ENCODE measurements at places on chromosomes 4 and X. TPM values are rescaled to one million over a fixed set of nuclear protein-coding genes. Genes with fewer than 3 reads are reported as not detected.

- no peak for DNase-seq
These were observed 16.4 kb upstream of the PRSS48 start for GRCh38 chr4:151260526-151260925.

Gene TTC29
- not detected for total RNA-seq

DNA sequence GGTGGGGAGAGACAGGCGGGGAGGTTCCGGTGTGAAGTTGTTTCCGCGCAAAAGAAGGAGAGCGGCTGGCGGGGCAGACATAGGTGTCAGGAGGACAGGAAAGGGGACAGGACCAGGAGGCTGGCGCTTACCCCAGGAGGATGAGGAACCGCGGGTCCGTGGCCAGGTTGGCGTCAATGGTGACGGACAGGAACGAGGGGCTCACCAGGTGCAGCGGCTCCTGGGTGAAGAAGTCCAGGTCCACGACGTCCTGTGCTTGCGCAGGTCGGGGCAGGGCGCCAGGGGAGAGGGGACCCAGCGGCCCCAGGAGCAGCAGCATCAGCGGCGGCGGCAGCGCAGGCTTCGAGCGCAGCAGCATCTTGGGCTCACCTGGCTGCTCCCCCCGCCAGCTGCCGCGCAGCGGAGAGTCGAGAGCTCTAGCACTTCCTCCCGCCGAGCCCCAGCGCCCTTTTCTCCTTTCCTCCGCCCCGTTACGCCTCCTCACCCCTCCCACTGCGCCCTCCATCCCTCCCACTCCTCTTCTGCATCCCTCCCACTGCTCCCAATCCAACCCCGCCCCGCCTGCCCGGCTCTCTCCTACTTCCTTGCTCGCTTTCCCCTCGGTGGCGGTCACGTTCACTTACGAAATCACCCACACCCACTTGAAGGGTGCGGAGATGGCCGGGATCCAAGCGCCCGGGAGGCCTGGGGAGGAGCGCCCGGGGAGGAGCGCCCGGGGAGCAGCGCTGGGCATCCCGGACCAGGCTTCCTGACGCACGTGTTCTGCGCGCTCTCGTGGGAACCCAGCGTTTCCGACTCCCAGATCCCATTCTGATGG lies at the start of gene HPSE:
Gene HPSE (minus strand): TSS at position 424 of the 817 bp plus-strand sequence. CDS start 66 bp downstream, at position 358.
- peak; percentile 64 for DNase-seq

Gene SORCS2
- not detected for total RNA-seq

DNA sequence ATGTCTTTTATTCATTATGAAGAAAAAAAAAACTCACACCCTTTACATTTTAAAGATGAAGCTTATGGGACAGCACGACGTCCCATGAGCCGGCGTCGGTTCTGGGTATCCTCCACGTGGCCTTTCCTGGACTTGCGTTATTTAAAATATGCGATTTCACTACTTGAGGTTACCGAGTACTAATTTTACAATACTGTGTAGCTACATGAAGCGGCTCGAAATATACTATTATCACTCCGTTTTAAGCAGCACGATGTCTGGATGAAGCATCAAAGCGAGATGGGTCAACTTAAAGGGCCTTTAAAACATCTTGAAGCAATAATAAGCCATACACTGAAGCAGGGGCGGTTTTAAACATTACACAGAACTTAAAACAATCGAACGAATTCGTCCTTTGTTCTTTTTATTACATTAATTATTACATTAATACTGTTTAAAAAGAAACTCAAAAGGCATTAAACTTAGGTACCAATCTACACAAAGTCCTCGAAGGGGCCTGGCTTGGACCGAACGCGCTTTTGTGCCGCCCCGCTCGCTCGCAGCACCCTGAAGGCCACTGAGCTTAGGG lies 1.4 kb upstream of the KLF3 start:
- no peak for DNase-seq

DNA sequence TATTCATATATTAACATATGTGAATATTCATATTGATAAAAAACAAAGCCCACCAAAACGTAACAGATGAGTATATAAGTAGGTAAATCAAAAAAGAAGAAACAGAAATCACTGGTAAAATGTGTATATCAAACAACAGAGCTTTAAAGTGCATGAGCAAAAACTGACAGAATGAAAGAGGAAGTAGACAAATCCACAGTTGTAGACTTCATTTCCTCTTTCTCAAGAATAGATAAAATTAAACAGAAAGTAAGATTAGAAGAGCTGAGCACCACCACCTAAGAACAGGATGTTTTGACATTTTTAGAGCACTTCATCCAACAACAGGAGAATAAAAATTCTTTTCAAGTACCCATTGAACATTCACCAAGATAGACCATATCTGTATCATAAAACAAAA lies 64.6 kb downstream of the CNKSR2 start:
- no peak for DNase-seq

- no peak for DNase-seq
These were observed 2.8 kb downstream of the ZNF157 start for GRCh38 chrX:47373198-47373597.

DNA sequence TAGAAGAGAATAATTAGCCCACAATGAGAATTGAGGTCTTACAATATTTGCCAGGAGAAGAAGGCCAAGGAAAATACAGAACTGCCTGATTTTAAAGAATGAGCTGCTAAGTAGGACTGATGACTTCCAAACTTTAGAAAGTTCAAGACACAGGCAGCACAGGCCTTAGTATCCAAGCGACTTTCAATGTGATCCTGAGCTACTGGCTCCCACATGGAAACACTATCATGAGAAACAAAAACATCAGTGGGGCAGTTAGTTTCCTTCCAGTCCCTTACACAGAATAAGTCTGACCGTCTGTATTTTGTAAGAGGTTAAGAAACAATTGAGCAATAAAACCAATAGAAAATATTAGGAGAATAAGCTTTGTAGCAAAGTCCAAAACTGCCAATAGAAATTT lies 251.4 kb downstream of the COL25A1 start:
- no peak for DNase-seq

GRCh38 chrX:134792077-134792476 lies 133.8 kb upstream of the PLAC1 start:
- DNase-seq: no peak

- no peak for DNase-seq
These were observed 9.2 kb upstream of the HPGD start for GRCh38 chr4:174531486-174531885.

Gene ARSH
- not detected for total RNA-seq

GRCh38 chr4:11566444-11567022 lies 137.8 kb upstream of the HS3ST1 start:
- no peak for DNase-seq

DNA sequence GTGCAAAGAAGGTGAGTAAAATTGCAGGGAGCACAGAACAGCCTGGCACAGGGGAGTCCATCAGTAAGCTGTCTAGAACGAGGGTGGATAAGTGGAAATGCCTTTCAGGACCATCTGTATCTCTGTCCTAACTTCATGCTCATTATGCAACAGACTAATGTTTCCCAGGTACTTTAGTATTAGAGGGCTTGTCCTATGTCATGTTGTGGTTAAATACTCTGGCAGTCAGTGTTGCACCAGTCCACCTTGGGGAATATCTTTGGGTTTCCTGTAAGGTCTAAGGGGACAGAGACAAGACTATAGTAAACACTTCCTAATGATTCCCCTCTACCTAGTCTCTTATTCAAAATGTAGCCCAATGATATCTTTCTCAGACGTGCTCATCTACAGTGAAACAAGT lies 21.3 kb downstream of the NOCT start:
- DNase-seq: no peak

GRCh38 chrX:109733613-109734083 lies 591 bp upstream of the ACSL4 start:
- DNase-seq: no peak

Gene SPANXN3
- not detected for total RNA-seq

Gene CTAG2
- total RNA-seq: not detected

Gene ODAPH
- total RNA-seq: not detected

Gene USP51
- total RNA-seq: 1.9 TPM

GRCh38 chrX:14936561-14936960 lies 63.3 kb downstream of the MOSPD2 start:
- DNase-seq: no peak

DNA sequence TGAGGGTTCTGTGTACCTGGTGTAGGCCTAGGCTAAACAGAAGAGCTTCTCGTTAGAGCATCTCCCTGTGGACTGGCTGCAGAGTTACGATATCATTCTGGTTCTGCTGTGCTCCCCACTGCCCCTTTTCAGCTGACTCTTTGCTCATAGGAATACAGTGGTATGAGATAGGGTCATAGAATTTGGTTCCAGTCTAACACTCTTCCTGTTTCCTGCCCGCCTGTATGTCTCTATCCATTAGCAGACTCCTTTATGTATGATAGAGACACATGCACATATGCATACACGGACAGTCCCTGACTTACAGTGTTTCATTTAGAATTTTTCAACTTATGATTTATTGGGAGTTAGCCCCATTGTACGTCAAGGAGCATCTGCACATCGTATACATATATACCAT lies 15.3 kb downstream of the RNF4 start:
- DNase-seq: no peak

Gene SYTL4
- total RNA-seq: not detected

Gene GAGE12E
- not detected for total RNA-seq

- no peak for DNase-seq
These were observed 59.7 kb downstream of the SH3BGRL start for GRCh38 chrX:81261576-81261975.

DNA sequence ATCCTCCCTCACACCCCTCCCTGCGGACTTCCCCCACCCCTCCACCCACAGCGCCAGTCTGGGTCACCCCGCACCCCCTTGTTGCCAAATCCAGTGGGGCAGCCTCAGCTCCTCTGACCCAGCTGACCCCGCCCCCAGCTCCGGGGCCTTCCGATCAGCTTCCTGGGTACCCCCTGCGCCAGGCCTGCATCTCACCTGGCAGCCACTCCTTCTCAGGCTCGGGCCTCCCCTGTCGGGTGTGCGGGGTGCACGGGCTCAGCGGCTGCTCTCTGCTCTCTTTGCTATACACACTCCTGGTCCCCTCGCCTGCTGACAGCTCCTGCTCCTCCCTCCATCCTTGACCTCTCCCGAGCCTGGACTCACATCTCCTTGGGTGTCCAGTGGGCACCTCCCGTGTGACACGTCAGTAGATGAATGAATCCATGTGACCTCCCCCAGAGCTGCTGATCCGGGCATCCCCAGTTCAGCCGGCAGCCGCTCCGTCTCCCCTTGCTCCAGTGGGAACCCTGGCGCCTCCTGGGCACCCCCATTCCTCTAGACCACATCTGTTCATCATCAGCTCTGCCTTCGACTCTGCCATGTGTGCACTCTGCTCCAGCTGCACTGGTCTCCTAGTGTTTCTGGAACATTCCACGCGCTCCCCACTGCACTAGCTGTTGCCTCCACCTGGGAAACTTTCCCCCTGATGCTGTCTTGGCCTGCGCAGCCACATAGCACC lies 9.9 kb downstream of the CFAP99 start:
- DNase-seq: no peak

Gene SLC49A3
- total RNA-seq: 0.59 TPM

- DNase-seq: no peak
These were observed 69.2 kb downstream of the SYNPO2 start for GRCh38 chr4:118957722-118958445.

DNA sequence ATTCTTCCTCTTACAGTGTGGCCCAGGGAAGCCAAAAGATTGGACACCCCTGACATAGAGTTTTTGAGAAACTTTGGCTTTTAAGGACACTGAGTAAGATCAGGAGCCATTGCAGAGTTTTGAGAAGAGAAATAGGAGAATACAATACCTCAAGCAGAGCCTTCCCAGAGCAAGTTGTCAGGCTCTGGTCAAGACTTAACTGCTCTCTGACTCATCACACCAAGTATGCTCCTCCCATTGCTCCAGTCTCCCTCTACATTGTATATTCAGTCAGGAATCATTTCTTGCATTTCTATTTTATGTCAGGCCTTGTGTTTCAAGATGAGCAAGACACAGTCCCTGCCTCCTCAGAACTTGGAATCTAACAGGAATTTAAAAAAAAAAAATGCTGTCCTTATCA lies 176.4 kb upstream of the FMR1 start:
- DNase-seq: no peak

Gene RHOXF1
- total RNA-seq: not detected

Gene UGT2A3
- not detected for total RNA-seq

DNA sequence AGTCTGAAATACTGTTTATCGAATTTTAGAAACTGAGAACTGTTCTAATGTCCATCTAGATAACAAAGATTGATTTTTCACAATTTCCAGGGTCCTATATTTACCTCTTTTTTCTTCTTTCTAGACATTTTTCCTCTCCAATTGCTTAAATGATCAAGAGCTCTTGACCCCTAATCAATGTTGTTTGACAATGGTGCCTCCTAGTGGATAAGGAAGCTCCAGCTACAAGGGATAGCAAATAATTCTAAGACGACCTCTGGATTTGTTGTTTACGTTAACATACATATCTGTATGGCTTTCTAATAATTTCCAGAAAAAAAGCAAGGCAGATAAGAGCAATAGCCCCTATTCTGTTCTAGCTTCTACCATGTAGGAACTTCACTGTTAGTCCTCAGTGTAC lies 35.8 kb downstream of the GPR82 start:
- DNase-seq: no peak

DNA sequence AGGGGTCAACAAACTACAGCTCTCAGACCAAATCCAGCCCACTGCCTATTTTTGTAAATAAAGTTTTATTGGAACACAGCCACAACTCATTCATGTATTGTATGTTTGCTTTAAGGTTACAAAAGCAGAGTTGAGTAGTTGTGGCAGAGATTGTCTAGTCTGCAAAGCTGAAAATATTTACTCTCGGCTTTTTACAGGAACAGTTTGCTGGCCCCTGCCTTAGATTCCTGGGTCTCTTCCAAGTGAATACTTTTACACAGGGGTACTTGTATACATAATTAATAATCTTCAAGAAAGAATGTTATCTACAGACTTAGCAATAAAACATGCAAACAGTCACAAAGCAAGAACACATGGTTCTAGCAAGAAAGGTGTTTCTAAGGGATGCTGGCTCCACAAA lies 154.2 kb downstream of the AMELX start:
- no peak for DNase-seq

Gene WFS1
- 3.2 TPM for total RNA-seq

DNA sequence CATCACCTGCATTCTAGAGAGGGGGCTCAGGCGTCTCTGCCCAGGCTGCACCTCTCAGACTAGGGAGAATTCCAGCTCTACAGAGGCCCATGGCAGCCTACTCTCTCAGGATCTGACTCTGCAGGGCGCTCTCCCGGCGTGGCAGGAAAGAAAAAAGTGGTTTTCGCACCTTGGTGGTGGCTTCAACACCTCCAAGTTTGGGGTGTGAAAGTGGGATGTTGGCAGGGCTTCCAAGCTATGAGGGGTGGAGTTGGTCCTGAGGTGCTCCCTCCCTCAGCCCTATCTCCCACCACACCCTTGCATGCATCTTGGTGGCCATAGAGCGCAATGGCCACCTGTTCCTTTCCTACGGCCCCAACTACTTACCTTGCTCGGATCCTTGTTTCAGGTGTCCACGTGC lies 166.5 kb downstream of the VSIG4 start:
- DNase-seq: no peak

- peak; percentile 4 for DNase-seq
These were observed 175.8 kb upstream of the TECRL start for GRCh38 chr4:64584981-64585557.

- DNase-seq: no peak
These were observed 16.7 kb downstream of the ABLIM2 start for GRCh38 chr4:8141935-8142334.

DNA sequence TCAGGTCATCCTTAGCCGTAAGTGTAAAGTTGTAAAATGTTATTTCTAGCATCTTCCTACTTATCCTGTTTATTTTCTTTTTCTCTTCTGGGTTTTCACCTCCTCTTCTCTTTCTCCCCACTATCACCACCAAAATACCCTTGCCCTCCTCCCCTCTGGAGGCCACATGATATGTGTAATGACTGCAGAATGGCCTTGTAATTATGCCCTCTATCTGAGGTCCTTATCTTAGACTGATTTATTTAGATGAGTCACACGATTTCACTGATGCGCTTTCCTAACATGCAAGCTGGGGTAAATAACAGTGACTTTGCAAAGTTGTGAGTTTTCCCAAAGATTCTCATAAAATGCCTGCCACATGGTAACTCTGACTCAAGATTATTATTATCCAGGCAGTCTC lies 231.8 kb upstream of the GPRIN3 start:
- no peak for DNase-seq

Measured in activated naive CD4-positive, alpha-beta T cell treated with anti-CD3 and anti-CD28 coated beads, Interleukin-2, amount 50 U/mL, for 72 hours (primary cell).